ENCODE measurements at places on chromosomes 7 and 10.

GRCh38 chr7:79912213-79912633 lies 222.4 kb upstream of the GNAI1 start:
- DNase-seq, result no peak

DNA sequence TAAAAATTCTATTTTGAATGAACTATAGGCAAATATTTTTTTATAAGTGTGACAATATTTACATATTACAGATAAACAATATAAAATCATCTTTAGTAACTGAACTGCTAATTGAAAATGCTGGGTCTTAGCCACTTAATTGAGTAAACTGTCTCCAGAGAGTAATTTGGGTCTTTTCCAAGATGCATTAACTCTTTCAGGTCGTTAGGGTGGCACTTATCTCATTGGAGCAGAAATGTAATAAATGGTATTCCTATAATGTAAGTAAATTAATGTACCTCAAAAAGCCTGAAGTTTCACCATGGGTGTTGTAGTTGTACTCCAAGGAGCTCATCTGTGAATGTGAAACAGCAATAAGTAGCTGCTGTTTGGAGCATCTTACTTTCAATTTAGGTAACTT lies 208.5 kb downstream of the EXOC4 start:
- DNase-seq, result no peak

GRCh38 chr10:104440221-104440620 lies 86.6 kb downstream of the CFAP58 start:
- DNase-seq, result no peak

- DNase-seq, result no peak
These were observed at the start of gene PRTFDC1 for GRCh38 chr10:24952143-24952706. Gene PRTFDC1 (minus strand): TSS chr10:24952606. CDS start chr10:24952575, 31 bp downstream.

- no peak for DNase-seq
These were observed 322.4 kb upstream of the GHITM start for GRCh38 chr10:83816942-83817341.

DNA sequence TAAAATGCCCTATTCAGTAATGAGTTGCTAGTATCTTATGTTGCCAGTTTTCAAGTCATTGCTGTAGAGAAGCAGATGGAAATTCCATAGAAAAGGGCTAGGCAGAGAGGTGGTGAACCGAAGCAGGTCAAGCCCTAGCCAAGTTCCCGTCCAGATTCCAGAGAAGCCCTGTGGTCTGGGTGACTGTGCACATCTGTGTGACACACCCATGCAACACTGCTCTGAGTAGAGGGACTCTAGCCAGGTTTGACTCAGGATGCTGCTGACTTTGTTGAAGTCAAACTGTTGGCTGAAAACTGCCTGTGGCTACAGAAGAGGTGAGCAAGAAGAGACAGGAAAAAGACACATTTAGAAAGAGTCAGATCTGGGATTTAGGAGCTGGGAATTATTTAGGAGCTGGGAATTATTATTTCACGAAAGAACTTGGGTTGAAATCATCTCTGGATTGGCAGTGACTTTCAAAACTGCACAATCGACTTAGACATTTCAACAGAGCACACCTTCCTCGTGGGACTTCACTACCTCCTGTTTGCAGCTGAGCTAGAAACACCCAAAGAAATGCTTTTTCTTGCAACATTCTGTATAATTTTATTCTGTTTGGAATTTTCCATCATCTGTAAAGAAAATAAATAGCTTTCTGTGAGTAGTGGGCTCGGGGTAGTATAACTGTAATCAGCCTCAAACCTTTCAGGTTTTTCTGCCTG lies 149.1 kb upstream of the PRKCQ start:
- DNase-seq, result no peak

DNA sequence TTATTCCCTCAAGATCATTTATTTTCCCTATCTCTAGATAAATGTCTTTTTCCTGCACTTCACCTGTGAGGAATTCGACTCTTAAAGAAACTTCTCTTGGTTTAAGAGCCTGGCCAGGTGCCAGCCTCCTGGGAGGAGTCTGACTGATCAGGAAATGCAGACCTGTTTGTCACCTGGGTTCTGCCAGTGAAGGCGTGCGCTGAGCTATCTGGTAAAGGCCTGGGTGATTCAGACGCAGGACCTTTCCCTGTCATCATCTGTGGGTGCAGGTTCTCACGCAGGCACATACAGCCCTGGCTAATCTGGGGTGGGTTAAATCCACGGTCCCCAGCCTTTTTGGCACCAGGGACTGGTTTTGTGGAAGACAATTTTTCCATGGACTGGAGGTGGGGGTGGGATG lies 65.3 kb upstream of the AQP1 start:
- DNase-seq, result no peak

- no peak for DNase-seq
These were observed 99.4 kb downstream of the CCDC3 start for GRCh38 chr10:12902135-12902572.

- no peak for DNase-seq
These were observed 75.5 kb upstream of the CXCL12 start for GRCh38 chr10:44460416-44460815.

DNA sequence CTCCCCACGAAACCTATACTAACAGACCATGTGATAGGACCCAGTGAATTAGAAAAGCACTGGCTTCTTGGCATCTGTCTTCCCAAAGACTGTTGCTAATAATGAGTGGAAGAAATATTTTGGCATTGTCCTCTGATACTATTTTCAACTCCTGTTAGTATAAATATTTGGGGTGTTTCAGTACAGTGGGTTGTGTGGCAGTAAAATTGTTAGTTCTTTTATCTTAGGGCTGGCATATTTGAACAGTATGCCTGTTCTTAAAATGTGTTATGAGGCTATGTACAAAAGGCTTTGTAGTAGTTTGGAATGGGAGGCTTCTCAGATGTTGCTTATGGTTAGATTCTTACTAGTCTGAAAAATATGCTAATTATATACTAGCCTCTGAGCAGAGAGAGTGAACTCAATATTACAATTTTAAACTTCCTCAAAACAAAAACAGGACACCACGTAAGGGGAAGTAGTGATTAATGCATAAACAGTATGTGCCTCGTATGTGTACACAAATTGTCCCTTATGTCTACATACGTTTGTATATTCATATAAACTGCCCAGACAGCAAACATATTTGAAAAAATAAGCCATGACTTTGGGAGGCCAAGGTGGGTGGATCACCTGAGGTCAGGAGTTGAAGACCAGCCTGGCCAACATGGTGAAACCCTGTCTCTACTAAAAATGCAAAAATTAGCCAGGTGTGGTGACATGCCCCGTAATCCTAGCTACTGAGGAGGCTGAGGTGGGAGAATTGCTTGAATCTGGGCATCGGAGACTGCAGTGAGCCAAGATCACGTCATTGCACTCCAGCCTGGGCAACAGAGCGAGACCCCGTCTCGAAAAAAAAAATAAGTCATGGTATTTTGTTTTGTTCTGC lies 115.4 kb downstream of the ARID5B start:
- no peak for DNase-seq

Measured in SIG-M5 (cell line).